ENCODE measurements at places on chromosomes 12 and 14. TPM values are rescaled to one million over a fixed set of nuclear protein-coding genes. Genes with fewer than 3 reads are reported as not detected.

- no peak for DNase-seq
Observed at GRCh38 chr12:52906191-52906601, 1.3 kb upstream of the KRT8 start.

GRCh38 chr12:76628745-76629144, 69.2 kb upstream of the OSBPL8 start:
- no peak for DNase-seq

DNA sequence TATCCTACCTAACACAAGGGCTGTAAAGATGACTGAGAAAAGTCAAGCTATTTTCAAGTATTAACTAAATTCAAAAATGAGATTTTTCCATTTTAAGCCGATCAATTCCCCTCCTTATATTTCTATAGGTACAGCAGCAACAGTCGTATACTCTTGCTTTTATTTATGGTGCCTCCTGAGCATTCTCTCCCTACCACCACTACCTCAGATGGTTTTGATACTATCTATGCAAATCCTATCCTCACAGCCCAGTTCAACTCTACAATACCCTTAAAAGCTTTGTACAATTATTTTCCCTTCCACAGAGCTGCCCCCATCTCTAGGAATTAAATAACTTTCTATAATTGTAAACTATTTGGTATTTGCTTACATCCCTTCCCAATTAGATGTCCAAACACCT, 52.1 kb downstream of the GALC start:
- no peak for DNase-seq

DNA sequence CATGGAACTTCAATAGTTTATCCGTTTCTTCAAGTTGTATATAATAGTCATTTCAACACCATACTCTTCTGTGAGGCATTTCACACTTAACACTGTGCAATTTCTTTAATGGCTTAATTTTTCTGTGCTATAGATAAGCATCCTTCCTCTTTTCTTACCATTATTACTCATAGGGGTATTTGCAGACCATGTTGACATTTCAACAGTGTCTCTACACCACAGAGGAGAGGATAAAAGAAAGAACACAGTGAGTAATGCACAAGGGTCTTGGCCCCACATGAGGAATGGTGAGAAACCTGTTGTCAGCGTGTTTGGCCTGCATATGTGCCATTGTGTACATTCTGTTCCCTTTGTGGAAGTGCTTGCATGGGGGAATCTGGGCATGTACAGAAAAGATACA, 421.5 kb upstream of the MDGA2 start:
- no peak for DNase-seq

DNA sequence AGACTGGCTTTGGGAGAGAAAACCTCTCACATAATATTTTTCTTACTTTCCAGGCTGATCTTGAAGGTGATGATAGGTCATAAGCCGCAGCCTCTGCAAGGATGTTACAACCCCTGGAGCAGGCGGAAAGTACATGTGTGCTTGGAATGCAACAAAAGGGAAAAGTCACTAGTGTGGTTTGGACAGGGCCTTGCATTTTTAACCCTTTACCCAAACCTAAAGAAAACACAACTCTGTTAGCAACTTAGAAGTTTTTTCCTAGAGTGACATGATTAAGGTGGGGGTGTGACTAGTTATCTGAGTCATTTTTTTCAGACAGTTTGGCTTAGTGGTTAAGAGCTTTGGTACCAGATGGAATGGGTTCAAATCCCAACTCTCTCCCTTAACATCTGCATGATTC, 97.0 kb downstream of the TMEM30B start:
- DNase-seq: no peak

- peak; percentile 33 for DNase-seq
Observed at GRCh38 chr12:4272424-4273272, 914 bp upstream of the CCND2 start.

DNA sequence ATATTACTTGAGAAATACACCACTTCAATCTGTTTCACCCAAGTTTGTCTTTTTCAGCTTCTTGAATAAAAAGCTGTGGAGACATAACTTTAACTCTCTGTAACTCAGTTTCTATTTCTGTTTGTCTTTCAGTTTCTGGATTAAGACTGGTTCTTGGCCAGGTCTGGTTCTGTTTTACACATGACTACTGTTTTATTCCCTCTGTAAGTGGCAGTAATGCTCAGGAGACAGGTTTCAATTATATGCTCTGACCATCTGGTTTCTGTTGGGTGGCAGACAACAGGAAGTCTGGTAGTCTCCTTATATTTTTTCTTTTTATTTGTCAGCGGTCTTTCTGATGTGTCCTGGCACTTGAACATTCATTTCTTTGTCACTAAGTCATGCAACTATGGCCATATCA, 102.9 kb downstream of the RPS29 start:
- no peak for DNase-seq

The SDR39U1 gene
- total RNA-seq: 26.8 TPM

The REM2 gene
- total RNA-seq: 0.28 TPM

All from pancreas (tissue), 10 donors.